ENCODE measurements at places on chromosomes 4 and X.

GRCh38 chrX:46770000-46770816 lies 11.3 kb upstream of the SLC9A7 start:
- no peak for DNase-seq

GRCh38 chrX:107506596-107507031 lies 57.2 kb downstream of the FRMPD3 start:
- DNase-seq: no peak

GRCh38 chr4:2306773-2307410 lies 45.0 kb upstream of the MXD4 start:
- no peak for DNase-seq

- no peak for DNase-seq
Measured at GRCh38 chrX:103805860-103806259, 26.2 kb downstream of the RAB9B start.

Measured in germinal center (tissue), 1 donor.